ENCODE measurements at places on chromosomes 11 and 22.

- DNase-seq, result no peak
Measured at GRCh38 chr11:72817966-72818365, 3.8 kb downstream of the ATG16L2 start.

DNA sequence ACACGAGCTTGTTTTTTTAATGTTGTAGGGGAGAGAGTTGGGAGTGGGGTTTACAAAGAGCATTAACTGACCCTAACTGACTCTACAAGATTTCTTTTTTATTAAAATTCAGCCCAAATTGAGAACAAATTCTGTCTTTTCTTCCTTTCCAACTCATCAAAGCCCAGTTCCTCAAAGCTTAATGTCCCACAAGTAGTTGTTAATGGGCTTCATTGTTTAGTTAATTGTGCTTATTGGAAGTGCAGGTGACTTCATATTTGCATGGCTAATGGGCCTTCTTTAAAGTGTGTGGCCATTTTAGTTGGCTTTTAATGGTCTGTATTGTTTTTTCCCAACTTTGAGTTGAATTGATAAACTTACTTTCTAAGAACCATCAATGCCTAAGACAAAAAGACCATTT lies 39.8 kb downstream of the MPPED2 start:
- no peak for DNase-seq

DNA sequence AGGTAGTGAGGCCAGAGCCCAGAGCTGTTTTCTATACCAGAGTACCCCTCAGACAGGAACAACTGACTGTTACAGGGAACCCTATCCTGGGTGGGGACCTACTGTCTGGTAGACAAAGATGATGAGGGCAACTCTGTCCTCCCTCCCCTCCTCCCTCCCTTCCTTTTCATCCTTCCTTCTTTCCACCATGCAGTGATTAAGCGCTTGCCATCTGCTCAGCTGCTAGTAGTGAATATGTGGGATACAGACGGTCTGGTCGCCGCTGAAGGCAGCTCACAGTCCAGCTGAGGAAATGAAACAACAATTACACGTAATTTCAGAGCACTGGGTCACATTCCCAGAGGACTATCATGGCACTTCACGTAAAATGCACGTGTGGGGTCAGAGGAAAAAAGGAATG lies 597.1 kb downstream of the BUD13 start:
- no peak for DNase-seq

GRCh38 chr22:27624705-27625104 lies 176.9 kb downstream of the MN1 start:
- no peak for DNase-seq

DNA sequence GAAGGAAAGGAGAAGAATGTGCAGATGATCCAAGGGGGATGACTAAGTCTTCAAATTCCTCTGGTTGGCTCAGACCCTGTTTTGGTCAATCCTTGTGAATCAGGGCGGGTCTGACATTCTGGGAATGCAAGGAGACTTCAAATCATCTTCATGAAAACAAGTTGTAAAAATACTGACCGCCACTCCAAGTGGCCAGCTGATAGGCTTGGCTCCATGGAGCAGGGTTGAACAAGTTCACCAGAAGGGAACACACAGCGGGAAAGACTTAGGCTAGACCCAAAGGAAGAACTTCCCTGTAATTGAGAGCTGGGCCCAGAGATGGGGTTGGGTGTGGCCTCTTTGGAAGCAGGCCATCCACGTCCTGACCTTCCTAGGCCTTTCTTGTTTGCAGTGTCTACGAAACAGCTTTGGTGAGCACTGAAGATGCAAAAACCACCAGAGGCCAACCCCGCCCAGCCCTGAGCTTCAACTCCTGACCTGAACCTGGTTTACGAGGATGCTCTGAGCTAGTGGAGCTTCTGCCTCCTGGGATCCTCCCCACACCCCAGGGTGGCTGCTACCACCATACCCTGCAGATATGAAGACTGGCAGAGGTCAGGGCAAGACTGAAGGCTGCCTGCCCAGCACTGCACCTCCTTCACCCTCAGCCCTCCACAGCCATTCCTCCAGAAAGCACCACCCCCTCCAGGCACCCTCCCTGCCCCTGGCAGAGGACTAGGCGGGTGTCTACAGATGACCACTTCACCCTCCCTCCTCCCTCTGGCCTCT lies 26.1 kb downstream of the GDPD5 start:
- DNase-seq, result no peak

DNA sequence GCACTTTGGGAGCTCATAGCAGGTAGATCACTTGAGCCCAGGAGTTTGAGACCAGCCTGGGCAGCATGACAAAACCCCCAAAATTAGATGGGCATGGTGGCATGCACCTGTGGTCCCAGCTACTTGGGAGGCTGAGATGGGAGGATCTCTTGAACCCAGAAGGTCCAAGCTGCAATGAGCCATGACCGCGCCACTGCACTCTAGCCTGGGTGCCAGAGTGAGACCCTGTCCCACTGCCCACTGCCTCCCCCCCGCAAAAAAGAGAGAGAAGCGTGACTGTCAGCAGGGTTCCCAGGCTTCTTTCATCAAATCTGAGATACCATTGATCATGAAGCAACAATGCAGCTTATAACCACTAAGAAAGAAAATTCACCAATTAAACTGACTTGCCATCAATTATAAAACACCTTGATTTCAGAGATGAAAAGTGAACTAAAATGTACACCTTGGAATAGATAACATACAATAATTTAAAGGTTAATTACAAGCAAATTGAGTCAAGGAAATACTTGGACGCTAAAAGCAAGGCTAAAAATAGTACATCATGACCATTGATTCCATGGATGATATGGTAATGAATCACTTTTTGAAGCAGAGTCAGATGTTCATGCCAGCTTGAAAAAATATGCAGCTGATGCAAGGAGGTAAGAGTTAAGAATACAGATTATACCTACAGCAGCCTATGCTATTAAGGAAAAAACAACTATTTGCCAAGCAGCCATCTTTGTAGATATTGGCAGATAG lies 90.8 kb upstream of the ALKBH3 start:
- no peak for DNase-seq

GRCh38 chr11:70402016-70402415 lies 3.7 kb downstream of the CTTN start:
- no peak for DNase-seq

- DNase-seq, result no peak
Measured at GRCh38 chr11:72793076-72793424, 797 bp downstream of the STARD10 start.

DNA sequence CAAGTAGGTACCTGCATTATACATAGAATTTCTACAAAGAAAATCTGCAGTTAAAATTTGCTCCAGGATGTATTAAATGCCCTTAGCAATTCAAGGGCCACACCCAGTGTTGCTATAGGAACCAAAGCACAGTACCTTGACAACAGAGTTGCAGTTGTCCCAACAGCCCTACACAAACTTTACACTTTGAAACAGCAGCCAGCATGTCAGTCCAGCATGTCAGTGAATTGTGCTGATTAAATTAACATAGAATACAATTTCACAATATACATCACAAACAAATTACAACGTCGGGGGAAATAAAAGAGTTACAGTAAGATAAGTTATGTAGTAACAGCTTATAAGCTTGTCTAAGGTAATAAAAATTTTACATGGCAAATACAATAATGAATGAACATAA lies 389.2 kb downstream of the SOX6 start:
- DNase-seq, result no peak

DNA sequence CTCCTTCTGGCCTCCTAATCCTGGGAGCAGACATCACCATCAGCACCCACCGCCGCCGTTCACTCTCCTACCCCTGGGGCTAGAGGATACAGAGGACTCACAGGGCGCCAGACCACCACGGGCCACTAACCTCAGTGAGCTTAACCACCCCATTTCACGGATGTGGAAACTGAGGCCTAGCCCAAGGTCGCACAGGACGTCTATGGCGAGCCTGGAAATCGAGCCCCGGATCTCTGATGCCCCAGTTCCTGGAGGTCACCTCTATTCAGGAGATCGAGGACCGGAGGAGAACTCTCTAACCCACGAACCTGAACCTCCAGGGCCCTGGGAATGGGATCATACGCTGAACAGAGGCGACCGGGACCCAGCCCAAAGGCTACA lies 349 bp downstream of the TIMM10 start:
- DNase-seq, result no peak

DNA sequence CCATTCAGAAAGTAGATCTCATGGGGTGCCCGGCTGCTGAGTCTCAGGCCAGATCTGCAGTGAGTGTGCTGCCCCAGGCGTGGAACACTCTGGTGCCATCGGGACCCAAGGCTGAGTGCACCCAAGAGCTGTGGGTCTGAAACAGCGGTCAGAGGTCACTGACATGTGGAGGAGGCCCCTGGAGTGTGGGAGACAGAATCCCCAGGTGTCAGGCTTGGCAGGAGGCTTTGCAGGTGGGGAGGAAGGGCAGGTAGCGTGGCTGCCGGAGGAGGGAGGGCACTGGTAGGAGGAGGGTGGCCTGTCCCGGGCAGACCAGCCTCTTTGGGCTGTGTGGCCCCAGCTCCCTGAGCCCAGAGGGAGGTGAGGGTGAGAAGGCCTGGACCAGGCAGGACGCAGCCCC lies 31.7 kb upstream of the KRTAP5-6 start:
- DNase-seq, result no peak

DNA sequence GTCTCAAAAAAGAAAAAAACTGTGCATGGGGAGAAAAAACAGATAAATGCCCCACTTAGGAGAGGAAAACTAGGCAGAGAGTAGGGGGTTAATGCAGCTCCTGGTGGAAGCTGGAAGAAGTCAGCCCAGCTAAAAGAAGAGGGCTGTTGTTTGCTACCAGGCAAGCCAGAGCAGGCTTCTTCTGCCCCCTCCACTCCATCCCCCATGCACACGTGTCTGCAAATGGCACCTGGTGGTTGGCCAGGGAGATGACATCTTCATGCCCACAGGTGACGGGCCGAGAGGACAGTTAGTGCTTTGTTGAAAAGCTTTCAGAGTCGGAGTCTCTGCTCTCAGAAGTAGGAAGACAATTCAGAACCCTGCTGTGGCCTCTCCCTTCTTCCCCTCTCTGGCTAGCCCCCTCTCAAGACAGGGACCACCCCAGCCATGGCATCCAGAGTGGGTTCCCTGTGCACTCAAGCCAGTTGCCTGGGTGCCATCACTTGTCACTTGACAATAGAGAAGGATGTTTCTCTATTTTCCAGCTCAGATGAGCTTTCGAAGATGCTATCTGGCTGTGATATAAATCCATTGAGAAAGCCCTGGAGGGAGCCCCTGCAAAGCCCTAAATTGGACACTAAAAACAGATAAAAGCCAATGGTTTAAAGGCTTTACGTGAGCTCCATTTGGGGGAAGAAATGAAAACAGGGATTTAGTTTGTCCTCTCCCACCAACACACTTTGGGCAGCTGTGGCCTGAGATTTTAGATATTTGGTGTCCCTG lies 142.0 kb downstream of the TRIM29 start:
- DNase-seq, result no peak

DNA sequence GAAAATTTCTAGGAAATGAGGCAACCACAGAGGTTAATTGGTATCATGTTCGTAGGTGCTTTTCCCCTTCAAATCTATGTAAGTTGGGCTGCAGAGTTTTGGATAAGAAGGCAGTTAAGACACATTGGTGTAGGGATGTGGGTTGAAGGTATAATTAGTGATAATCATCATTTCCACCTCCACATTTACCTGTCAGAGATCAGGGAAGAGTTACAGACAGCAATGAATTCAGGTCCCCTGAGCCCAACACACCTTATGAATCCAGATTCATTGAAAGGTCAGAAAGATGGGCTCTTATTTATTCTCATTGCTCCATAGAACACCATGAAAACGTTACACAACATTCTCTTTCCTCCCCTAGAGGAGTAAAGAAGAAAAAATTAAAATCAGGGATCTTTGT lies 308.7 kb downstream of the C11orf87 start:
- no peak for DNase-seq

- no peak for DNase-seq
Measured at GRCh38 chr11:35079611-35080010, 59.4 kb upstream of the CD44 start.

DNA sequence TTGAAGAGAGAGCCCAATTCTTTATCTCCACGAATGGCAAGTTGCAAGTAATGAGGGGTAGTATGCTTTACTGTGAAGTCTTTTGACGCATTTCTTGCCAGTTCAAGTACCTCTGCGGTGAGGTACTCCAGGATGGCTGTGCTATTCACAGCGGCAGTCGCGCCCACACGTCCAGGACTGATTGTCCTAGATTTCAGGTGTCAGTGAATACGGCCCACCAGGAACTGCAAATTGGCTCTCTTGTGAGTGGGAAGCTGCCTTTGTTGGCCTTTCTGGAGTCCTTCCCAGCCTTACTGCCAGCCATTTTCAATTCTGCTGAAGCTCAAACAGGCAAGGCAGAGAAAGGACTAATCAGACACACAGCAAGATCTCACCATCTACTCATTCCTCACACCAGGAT lies 8.5 kb downstream of the PPFIA1 start:
- DNase-seq, result no peak

DNA sequence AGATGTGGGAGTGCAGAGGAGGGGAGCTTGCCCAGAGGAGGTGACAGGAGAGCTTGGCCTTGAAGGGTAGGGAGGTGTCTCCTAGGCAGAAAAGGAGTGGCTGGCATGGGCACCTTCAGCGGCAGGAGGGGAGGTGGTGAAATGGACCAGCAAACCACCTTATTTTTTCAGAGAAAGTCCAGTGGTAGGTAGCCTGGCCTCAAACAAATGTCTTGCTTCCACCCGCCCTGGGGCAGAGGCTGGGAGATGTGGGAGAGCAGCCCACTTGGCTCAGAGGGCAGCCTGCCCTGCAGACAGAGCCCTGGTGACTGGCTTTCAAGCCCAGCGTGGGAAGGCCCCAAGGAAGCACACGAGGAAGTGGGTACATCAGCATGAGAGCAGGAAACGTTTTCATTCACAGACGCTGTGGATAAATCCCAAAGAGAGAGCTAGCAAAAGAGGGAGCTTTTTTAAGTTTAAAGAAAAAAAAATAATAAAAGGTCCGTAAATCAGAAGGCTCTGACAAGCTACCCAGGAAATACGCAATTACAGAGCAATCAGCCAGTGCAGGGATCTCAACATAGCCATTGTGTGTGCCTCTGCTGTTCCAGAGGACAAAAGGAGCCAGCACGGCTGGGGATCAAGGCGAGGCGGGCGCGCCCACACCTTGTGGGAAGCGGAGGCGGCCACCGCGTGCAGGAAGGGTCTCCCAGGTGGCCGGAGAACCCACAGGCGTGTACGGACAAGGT lies 238.7 kb upstream of the PLET1 start:
- no peak for DNase-seq

DNA sequence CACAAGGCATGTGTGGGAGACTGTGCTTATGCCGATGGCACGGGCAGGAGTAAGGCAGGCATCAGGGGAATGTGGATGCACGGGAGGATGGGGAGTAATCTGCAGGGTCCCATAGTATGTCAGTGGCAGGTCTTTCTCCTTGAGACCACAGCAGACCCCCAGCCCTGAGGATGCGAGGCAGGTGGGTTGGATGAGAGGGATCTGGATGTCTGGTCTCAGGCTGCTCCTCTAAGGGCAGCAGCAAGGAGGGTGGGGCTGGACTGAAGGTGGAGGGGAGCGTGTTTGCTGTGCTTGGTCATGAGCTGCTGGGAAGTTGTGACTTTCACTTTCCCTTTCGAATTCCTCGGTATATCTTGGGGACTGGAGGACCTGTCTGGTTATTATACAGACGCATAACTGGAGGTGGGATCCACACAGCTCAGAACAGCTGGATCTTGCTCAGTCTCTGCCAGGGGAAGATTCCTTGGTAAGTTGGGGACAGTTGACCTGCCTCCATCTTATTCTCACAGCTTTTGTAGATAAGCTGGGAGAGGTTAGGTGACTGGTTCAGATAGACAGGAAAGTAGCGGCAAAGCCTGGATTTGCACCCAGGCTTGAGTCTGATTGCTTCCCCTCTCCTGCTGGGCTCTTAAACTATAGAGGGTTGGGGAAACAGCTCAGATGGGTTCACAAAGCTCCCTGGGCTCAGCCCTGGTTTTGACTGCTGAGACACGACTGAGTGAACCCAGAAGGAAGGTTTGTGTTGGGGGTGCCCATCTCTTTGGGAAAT lies at the start of gene APOL1:
TSS of gene APOL1 (plus strand) at position 380 of the 769 bp plus-strand sequence. CDS start 1,823 bp downstream, outside the sequence.
- no peak for DNase-seq

- DNase-seq, result no peak
Measured at GRCh38 chr11:129063118-129063517, 120.4 kb upstream of the TP53AIP1 start.
